Stimulated activated CD8-positive, alpha-beta memory T cell treated with anti-CD3 and anti-CD28 coated beads, Interleukin-15, amount 100 ng/mL, for 4 hours (primary cell): ENCODE measurements at places on chromosomes 6 and 20.

DNA sequence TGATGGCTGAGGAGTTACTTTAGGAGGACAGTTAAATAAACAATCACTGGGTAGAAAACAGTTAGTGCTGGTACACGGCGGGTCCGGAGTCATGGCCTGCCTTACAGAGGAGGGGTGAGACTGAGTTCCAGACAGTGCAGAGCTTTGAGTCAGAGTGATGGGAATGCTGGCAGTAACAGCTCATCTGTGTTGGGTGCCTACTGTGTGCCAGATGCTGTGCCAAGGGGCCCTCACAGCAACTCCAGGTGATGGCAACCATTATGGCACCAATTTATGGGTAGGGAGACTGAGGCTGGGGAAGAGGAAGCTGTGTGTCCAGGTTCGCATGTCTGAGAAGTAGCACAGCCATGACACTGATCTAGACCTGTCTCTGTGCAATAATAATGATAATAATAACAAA lies 132.6 kb downstream of the CEBPB start:
- DNase-seq, result no peak

- DNase-seq, result no peak
Measured at GRCh38 chr6:71292001-71292400, 3.4 kb downstream of the OGFRL1 start.

DNA sequence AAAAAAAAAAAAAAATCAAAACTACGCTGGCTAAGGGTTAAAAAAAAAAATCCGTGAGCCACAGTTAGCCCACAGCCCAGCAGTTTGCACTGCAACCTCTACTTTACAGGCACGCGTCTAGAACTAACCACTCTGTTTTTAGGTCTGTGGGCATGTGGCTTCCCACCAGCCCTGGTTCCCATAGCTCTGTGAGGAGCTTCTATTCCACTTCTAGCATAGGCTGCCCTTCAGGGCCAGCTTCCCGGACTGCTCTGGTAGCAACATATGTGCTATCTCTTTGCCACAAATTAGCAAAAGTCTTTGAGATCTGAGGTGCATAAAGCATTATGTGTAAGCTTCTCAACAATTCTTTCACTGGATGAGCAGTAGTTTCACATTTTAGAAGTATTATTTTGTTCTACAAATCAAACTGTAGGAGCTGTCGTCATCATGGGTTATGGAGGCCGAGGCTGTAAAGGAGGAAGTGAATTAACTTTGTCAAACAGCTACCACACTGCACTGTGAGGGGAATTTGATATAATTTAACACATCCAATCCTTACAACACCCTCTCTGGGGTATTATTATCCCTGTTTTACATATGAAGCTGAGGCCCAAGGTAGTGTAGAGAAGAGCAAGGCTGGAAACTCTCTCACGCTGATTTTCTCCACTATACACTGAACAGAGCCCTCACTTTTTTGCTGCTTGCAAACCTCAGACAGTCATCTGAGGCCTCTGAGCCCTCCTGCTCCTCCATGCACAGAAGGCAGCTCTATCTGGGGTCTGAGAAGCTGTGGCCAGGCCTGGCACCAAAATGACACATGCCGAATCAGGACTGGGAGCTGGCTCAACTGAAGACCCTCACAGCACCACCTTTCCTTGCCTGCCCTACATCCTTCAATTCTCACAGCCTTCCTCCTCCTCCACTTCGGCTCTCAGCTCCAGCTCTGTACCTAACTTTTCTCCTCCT lies 35.4 kb downstream of the MAN1A1 start:
- no peak for DNase-seq

DNA sequence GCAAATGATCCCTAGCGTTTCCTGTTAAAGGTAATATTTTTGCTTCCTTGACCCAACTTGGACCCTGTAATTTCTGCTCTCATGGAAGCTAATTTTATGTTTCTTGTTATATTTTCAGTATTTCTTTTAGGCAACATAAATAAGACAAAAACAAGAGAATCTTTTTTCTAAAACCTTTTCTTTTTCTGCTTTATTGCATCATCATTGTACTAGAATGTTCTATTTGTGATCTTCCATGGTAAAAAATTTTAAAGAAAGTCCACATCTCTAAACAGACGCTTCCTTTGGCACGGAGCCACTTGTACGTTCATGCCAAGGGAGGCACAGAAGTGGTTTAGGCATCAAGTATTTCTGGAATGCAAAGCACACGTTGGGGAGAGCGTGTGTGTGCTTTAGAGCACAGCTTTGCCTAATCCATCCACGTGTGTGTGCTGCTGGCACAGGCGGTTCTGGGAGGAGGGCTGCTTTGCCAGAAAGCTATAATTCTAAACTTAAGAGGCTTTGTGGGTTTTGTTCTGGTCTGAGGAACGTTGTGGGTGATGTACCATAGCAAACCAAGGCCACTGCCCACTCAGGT lies 98.3 kb downstream of the SASH1 start:
- DNase-seq, result no peak

- DNase-seq, result no peak
Measured at GRCh38 chr6:90468080-90468479, 118.8 kb downstream of the MAP3K7 start.

DNA sequence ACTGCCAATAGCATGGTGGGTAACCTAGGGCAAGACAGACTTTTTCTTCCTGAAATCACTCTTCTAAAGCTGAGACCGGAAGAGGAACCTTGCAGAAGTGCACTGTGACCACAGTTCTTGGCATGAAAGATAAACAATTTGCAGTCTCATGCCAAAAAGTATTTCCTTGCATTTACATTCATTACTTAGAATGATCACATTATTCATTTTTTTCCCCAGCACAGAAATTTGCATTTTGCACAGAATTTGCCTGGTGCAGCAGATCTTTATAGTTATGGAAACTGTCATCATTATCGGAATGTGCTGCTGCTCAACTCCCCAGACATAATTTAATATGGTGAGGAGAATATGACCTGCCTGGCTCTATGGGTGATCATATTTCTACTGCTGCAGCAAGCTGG lies 42.2 kb upstream of the EDN3 start:
- DNase-seq, result no peak

DNA sequence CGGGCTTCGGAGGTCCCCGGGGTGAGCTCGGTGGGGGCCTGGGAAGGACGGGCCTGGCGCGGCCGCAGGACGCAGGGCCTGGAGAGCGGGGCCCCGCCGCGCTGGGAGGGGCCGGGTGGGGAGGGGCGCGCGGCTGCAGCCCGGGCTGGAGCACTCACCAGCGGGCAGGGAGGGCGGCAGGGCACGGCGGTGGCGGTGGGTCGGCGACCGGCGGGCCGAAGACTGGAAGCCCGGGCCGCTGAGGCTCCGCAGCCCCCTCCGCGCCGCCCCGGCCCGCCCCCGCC lies at the start of gene GATA5:
Gene GATA5 (minus strand): TSS at position 224 of the 284 bp plus-strand sequence. CDS start 474 bp downstream, outside the sequence.
- no peak for DNase-seq

DNA sequence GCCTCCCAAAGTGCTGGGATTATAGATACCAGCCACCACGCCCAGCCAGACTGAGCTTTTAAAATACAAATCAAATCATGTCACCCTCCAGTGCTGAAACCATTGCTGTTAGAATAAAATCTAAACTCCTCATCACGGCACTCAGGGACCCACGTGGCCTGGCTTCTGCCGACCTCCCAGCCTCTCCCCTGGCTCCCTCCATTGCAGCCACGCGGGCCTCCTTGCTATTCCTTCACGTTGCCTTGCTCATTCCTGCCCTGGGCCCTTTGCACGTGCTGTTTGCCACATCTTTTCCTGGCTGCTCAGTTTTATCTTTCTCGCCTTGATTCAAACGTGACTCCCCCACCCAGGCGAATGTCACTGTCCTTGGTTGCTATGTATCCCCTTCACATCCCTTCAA lies 244.6 kb downstream of the PREX1 start:
- no peak for DNase-seq

- DNase-seq, result no peak
Measured at GRCh38 chr20:52484438-52484837, 292.9 kb upstream of the ZFP64 start.

GRCh38 chr6:14026831-14027539 lies 90.6 kb upstream of the CD83 start:
- no peak for DNase-seq

GRCh38 chr6:42042108-42042507 lies 8.2 kb upstream of the TAF8 start:
- DNase-seq, result no peak

DNA sequence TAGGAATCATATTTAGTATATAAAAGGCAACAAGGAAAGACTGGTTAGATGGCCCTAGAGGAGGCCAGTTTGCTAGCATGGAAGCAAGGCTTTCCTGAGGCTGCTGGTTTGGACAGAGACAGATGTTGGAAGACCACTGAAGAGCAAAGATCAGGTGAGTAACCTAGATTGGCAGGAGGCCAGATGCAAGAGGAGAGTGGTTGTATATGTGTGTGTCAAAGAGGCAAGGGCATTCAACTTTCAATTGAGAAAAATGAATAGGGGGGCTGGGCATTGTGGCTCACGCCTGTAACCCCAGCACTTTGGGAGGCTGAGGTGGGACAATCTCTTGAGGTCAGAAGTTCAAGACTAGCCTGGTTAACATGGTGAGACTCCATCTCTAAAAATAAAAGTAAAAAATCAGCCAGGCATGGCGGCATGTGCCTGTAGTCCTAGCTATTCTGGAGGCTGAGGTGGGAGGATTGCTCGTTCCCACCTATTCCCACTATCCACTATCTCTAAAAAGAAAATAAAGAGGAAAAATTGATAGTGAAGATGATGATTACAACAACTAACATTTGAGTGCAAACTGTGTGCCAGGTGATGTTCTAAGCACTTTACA lies 79.8 kb downstream of the PRDM1 start:
- DNase-seq, result no peak

GRCh38 chr6:46490425-46491200 lies 636 bp downstream of the RCAN2 start:
- DNase-seq, result no peak

DNA sequence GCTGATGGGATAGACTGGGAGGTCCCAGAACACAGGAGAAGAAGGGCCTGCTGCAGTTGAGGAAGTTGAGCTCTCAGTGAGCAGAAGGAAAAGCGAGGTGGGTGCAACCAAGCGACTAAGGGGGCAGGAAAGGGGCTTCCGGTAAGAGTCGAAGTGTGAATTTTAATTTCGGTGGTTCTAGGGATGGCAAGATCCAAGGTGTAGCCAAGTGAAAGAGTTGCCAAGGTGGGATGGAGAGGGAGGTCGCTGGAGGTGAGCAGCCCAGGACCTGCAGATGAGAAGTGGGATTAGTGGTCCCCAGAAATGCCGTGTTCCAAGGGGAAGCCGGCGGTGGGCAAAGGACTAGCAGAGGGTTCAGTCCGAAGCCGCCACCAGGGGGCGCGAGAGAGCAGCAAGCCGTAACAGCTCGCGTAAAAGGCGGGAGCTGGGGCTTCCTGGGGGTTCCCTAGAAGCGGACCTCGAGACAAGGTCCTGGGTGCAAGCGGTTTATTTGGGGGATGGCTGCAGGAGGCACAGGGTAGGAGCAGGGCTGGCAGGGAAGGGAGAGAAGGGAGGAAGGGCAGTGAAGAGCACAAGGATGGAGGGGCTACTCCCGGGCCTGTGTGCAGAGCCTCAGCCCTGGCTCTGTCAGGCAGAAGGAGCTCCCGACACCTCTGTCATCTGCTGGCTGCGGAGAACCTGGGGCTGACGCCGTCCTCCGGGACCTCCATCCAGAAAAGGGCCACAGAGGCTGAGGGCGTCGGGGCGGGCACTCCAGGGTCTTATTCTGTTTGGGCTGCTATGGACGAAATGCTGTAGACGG lies 103.6 kb downstream of the PAX1 start:
- no peak for DNase-seq

GRCh38 chr6:4564801-4565271 lies 211.4 kb upstream of the CDYL start:
- no peak for DNase-seq

DNA sequence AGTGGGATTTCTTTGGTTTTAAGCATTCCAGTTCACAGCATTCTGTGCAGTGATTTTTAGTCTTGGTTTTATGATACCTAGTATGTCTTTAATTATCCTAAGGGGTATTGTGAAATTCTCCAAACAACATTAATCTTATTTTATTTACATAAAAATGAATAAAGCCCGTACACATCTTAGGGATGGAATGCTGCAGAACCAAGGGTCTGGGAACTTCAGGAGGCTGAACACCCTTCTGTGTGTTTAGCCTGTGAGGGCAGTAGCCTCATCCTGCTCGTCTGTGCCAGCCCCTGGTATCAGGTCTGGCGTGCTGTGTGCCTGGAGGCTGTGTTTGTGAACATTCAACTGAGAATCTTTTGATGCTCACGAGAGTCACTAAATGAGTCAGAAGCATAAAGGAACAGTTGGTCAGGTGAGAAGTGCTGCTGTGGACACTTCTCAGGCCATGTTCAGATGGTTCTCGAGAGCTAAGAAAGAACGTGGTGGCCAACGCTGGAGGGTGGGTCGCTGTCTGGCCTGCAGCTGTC lies 25.2 kb upstream of the C20orf204 start:
- no peak for DNase-seq

DNA sequence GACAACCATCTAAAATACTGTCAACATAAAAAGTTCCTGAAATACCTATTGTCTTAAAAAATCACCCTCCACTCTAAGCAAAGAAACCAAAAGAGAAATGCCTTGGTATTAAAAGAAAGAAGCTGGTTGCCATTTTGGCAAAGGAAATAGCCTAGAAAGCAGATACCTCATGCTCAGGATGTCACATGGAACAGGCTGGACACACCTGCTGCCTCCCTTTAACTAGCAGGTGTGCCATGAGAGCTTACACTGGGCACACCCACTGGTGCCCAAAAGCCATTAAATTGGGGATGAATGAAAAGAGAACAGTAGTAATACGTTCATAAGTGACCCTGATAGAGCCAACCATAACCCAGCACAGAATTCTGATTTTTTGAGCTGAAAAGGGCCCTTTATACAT lies 1.5 kb downstream of the SLC23A2 start:
- DNase-seq, result no peak

- DNase-seq, result no peak
Measured at GRCh38 chr6:4903751-4904370, 100.0 kb downstream of the RPP40 start.

DNA sequence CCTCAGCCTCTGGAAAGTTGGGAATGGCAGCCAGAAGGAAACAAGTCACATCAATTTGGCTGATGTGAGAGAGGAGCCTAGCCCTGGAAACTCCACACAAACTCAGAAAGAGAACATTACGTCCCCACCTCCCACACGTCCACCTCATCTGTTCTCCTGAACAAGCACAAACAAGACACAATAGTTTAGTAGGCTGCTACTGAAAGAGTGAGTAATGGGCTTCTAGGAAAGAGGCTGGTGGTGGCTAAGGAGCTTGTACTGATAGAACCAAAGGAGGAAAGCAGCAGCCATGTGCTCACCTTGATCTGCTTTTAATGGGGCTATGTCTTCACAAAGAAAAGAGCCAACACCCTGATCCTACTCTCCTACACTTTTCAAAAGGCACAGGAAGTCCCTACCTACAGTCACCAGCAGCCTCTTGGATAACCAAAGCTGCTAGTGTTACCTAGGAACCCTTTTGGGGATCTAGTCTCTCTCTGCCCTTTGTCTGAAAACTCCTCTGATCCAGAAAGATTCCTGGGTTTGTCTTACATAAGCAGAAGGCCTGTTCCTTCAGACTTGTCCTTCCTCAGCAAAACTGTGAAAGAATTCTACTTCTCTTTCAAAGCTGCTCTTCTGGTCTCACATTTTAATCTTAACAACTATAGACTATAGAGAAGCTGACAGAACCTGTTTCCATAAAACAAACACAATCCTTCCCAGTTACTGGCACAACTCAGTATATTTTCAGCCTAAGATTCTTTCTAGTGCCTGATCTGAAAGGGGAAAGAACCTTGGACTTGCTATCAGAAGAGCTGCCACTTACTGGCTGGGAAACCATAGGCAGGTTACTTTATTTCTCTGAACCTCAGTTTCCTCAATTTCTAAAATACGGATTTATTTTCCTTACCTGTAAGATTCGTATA lies 3.1 kb downstream of the PLAGL2 start:
- no peak for DNase-seq

GRCh38 chr20:24629668-24630067 lies 160.2 kb downstream of the SYNDIG1 start:
- DNase-seq, result no peak

- no peak for DNase-seq
Measured at GRCh38 chr6:167338541-167339117, 13.7 kb downstream of the TTLL2 start.
